Stimulated activated CD4-positive, alpha-beta T cell treated with anti-CD3 and anti-CD28 coated beads, Interleukin-1b, Interleukin-23, amount 100 ng/mL, for 1 hour (primary cell): ENCODE measurements at places on chromosomes 12 and 14.

GRCh38 chr14:34678306-34678705 is 36.1 kb downstream of the CFL2 start:
- DNase-seq: no peak

DNA sequence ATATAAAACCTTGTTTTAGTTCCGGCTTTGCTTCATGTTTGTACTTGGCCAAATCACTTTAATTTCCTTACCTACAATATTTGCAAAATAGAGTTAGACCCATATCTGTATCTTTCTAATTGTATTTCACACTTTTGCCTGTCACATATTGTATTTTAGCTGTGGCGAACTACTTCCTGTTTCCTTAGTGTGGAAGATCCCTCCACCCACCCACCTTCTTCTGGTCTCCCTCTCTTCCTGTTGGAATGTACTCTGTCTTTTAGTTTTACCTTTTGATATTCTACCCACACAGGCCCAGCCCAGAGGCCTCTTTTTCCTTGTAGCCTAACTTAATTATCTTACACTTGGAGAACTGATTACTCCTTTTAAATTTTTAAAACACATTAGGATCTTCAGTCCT is 78.2 kb downstream of the SCN8A start:
- no peak for DNase-seq

GRCh38 chr12:48901278-48901677 is 24.0 kb downstream of the FKBP11 start:
- DNase-seq: no peak

DNA sequence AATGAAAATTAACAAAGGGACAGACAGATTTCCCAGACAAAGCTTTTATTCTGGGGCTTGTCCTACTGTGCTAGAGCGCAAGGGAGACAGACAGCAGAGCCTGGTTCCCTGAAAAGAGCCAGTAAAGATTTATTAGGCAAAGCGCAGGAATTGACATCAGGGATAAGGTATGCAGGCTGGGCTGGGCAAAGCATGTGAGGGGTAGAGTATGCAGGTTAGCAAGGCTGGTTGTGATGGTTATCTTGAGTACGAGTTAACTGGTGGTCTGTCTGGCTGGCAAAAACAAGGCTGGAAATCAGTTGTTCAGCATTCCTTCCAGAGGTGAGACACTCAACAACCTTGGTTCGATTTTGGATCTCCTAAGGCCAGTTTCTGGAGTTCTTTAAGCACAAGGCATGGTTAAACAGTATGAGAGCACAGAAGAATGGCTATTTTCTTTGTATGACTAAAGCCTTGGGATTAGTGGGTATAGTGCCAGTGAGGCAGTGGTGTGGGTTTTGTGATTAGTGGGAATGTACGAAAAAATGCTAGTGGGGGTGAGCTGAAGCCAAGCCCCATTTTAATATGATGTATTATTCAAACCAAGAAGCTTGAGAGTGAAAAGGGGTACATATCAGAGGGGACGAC is 30.9 kb downstream of the BTBD7 start:
- DNase-seq: no peak

GRCh38 chr14:72495668-72496067 is 398.2 kb downstream of the DPF3 start:
- no peak for DNase-seq

DNA sequence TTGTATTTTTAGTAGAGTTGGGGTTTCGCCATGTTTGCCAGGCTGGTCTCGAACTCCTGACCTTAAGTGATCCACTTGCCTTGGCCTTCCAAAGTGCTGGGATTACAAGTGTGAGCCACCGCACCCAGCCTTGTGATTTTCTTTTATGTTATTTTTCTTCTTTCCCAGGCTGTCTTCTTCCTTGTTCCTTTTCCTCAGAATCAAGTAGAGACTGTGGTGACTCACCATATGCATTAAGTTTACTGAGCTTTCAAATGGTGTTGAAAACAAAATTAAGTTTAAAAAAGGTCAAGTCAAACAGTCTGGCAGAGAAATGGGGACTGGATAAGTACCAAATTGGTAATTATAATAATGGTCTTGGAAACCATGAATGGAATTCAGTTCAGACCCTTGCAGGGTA is 5.7 kb downstream of the ARPC3 start:
- DNase-seq: no peak

DNA sequence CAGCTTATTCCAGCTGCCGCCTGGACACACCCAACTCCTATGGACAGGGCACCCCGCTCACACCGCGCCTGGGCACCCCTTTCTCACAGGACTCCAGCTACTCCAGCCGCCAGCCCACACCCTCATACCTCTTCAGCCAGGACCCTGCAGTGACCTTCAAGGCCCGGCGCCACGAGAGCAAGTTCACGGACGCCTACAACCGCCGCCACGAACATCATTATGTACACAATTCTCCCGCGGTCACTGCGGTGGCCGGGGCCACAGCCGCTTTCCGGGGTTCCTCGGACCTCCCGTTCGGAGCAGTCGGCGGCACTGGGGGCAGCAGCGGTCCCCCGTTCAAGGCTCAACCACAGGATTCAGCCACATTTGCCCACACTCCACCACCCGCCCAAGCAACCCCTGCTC is 5.9 kb downstream of the SETD1B start:
- DNase-seq: no peak

- DNase-seq: no peak
Observed at GRCh38 chr14:100469632-100470522, 117.3 kb downstream of the BEGAIN start.

- DNase-seq: no peak
Observed at GRCh38 chr12:77005611-77006098, 59.7 kb downstream of the E2F7 start.

- no peak for DNase-seq
Observed at GRCh38 chr12:53770281-53770680, 18.5 kb upstream of the CISTR start.

- DNase-seq: no peak
Observed at GRCh38 chr12:82527165-82527780, 159.4 kb upstream of the TMTC2 start.

DNA sequence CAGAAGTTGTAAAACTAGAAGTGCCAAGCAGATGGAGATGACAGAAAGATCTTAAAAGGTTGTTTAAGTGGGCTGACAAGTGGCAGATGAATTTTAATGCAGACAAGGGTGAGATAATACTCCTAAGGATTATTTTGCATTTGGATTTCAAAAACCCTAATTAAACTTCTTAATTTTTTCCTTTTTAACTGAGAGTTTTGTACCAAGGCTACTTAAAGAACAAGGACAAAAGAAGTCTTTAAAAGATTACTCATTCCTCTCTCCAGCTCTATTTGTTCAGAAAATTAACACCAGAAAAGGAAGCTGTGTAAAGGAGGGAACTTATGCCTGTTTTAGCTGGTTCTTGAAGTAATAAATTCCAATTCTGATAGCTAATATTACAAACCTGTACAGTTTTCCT is 275.4 kb downstream of the ETNK1 start:
- DNase-seq: no peak

- no peak for DNase-seq
Observed at GRCh38 chr12:20398686-20399085, 30.3 kb downstream of the PDE3A start.

DNA sequence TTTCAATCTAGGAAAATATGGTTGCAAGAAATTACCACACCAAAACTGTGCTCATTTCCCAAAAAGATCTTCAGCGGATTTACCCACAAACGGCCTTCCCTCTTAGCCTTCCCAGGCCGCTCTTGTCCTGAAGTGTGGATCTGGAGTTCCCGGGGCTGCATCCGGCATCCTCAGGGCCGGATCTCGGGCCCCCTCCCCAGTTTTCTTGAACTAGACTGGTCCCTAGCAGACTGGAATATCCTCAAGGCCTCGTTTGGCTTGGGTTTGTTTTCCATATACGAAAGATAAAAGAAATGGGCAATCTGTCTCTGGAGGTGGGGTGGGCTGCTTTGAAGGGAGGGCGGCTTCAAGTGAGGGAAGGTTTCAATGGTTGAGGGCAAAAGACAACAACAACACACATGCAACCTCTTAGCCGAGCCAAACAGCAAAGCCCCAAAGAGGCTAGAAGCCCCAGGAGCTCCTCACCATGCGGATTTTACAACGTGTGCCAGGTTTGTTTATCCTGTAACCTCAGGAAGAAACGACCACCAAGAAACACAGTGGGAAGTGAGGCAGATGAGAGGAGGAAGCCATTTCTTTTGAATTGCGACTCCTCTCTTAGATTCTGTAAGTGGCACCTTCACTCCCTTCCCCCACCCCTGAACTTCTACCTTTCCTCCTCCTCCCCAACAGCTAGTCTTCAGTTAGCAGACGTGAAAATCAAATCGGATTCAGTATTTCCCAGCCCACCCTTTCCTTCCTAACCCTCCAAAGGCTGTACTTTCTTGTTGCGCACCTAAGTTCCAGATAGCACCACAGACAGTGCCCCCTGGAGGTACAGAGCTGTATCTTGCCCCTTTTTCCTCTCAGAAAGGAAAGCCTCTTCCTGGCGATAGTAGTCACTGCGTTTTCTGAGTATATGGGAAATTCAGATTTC is 2.6 kb downstream of the MYF6 start:
- no peak for DNase-seq
